ENCODE measurements at places on chromosomes 3 and 15. TPM values are rescaled to one million over a fixed set of nuclear protein-coding genes. Genes with fewer than 3 reads are reported as not detected.
A peak's percentile ranks its signal among the peaks of the same experiment; 100 is the strongest.

GRCh38 chr15:85639752-85640381 is 154.9 kb downstream of the KLHL25 start:
- DNase-seq = no peak

GOLGA8G gene
- total RNA-seq = not detected

GRCh38 chr3:169591159-169591951 is 72.2 kb downstream of the MECOM start:
- DNase-seq = no peak

- no peak for DNase-seq
These were observed 36.1 kb upstream of the ACKR4 start for GRCh38 chr3:132561003-132561402.

RCN2 gene
- 99.2 TPM for total RNA-seq

DNA sequence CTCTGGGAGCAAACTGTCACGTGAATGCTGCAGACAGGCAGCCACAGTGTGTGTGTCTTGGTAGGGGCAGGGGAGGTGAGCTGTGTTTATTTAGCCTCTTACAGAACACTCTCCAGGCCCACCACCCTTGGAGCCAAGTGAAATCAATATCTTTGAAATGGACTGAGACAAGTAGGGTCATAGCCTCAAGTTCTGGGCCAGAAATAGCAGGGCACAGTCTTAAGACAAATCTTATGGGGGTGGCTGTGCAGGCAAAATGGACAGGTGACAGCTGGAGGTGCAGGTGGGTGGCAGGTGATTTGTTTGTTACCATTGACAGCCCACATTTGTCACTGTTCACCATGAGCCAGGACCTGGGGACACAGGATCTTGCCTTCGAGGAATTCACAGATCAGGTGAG is 93.6 kb upstream of the NMNAT3 start:
- no peak for DNase-seq

ST8SIA2 gene
- total RNA-seq = 2.4 TPM

GRCh38 chr3:33194303-33194702 is 24.3 kb downstream of the SUSD5 start:
- no peak for DNase-seq

DNA sequence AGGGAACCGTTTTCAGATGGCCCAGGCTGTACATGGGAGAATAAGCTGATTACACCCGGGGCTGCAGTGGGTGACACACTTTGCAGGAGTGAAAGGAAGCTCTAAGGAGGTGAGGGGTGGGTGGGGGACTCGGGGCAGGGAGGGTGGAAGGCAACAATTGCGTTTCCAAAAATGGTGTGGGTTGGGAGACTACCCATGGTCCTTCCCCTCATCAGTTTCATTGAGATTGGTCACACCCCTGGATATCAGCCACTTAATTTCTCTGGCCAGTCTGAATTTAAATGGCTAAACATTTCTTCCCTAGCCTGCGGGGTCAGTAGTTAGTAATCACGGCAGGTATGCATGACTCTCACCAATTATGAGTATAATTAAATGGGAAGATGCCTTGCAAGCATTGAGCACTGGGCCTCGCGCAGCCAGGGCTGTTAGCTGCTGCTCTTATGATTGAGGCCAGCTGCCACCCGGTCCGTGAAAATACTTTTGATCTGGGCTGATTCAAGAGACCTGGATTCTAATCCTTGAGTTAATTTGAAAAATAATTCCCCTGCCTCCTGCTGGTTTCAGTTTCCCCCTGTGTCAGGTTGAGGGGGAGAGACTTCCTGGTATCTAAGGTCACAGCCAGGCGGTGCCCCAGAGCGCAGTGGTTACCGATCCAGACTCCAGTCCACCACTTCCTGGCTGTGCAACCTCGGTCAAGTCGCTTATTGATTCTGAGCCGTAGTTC is 23.3 kb downstream of the SLC6A6 start:
- no peak for DNase-seq

GRCh38 chr3:37243820-37244748 is 69.7 kb upstream of the LRRFIP2 start:
- peak; percentile 93 for DNase-seq

DNA sequence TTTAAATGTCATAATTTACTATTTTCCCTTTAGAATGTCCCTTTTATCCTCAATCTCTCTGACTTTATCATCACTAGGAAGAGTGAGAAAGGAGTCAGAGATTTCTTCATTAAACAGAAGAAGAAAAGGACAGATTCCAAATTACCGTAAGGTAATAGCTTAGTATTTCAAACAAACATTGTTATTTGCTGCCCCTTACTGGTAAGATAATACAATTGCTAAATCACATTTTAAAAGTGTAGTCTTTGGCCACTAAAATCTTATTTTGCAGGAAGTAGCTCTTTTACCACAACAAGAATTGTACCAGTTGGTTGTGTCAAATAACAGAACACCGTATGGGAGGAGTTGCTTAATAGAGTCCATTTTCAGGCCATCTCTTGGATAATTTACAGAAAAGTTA is 53.7 kb downstream of the CGGBP1 start:
- no peak for DNase-seq

DNA sequence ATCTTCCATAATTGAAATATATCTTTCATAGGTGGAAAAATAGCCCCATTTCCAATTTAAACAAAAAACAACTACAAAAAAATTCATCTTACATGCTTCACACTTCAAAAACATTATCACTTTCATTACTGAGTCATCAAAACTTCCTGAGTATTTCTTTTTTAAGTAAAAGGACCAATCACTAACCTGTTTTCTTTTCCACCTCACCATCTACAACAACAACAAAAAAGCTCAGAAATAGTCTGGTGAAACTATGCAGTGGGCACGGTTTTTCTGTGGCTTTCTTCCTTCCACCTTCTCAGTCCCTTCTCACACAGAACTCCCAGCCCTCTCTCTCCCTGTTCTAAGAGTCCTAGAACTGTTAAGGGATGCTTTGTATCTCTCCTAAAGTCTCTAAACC is 20.3 kb upstream of the TNIK start:
- DNase-seq = no peak

DNA sequence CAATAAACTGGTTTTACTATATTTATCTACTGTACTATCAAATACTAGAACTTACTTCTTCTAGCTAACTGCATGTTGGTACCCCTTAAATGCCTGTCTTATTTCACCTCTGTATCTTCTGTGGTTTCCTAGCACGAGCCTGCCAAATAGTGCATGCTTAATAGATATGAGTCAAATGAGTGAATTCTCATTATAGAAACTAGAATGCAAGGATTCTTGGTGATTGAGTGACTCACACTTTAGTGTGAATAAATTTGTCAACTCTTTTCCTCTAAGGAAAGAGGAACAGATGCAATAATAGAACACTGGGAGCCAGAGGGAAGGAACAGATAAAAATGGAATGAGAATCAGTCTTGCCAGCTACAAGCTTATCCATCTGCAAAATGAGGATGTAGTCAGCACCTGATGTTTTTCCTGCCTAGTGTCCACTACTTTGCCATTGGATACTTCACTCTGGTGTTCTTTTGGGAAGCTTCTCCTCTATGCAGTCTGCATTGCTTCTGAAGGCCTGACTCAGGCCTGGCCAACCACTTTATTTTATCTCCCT is 189.1 kb upstream of the CADPS start:
- no peak for DNase-seq

TPRG1 gene
- 3.0 TPM for total RNA-seq

DNA sequence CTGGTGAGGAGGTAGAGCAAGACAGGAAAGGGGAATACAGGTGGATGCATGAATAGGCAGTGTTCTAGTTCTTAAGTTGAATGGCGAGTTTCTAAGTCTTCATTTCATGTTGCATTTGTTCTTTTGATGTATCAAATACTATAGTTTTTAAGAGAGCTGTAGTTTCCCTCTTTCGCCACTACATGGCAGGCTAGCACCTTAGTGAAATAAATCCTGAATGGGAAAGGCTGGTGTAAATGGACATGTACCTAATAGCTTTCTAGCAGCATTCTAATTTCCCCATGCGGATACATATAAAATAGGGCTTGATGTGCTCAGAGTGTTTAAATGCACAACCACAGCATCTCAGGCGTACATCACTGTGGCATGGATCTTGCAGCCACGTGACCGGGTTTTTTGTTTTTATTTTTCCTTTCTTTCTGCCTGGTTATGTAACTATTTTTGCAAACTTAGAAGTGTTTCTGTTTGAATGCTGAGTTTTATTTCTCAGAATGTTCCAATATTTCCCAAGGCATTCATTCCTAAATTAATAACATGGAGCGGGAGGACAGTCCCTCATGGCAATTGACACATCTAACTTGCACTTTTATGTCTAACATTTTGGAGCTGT is 23.5 kb upstream of the CLN6 start:
- DNase-seq = no peak

DCLK3 gene
- not detected for total RNA-seq

DNA sequence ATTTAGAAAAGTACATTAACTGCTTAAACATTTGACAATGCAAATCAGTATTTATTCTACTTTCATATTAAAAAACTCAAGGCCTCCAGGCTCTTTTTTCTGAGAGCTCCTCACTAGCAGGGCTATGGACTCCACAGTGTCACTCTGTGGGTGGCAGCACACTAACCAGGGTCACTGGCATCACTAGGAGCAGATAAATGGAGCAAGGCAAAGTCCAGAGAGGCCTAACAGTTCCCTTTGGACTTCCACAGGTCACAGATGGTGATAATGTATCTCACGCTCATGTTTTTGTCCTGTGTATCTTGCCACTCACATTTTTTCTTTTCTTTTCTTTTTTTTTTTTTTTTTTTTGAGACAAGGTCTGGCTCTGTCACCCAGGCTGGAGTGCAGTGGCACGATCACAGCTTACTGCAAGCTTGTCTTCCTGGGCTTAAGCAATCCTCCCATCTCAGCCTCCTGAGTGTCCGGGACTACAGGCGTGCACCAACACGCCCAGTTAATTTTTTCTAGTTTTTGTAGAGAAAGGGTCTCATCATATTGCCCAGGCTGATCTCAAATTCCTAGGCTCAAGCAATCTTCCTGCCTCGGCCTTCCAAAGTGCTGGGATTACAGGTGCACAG is 7.8 kb downstream of the SPG21 start:
- no peak for DNase-seq

DNA sequence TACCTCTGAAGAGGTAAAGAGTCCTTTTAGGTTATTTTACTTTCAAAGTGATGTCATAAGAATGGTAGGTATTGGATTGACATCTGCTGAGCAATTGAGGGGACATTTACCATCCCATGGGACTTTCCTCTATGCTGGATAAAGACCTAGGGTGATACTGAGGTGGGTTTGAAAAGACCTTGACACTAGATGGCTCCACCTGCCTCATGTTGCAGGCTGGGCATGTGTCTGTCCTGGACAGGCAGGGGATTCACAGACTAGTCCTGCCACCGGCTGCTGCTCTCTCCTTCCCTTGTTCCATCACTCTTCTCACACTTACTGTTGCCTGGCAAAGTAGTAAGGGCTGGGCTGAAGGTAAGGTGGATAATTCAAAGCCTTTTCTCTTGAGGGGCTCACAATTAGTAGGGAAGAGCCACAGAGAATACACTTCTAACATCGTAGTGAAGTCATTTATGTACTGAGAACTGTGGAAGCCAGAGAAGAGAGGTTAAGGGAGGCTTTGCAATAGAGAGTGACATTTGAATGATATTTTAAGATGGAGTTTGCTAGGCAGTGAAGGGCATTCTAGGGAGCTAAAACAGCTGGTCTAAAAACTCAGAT is 27.7 kb downstream of the TRAK1 start:
- no peak for DNase-seq

- DNase-seq = no peak
These were observed 167.5 kb upstream of the TOPAZ1 start for GRCh38 chr3:44074181-44074580.

DNA sequence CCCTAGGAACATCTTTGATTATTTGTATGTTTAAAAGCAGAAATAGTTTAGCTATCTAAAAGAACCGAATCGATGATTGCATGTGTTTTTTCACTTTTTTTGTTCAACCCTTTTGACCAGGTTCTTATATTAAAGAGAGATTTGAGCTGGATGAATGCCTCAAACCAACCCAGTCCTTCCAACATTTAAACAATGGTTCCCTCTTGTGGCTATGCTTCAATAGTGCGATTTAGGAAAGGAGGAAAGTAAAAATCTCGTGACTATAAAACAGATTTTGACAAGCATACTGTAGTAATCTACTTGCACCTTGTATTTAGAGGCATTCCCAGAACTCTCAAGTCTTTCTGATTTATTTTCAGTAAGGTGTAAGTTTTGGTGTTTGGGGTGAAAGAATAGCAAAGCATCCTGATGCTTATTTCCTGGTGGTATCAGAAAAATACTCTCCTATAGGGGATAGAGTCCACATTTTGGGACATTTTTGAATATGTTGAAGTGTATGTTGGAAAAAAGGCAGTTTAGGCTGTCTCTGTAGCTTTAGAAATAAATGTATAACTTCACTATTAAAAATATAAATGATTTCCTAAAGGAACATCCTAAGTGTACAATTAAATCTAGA is 159.6 kb upstream of the KCNH8 start:
- no peak for DNase-seq

DNA sequence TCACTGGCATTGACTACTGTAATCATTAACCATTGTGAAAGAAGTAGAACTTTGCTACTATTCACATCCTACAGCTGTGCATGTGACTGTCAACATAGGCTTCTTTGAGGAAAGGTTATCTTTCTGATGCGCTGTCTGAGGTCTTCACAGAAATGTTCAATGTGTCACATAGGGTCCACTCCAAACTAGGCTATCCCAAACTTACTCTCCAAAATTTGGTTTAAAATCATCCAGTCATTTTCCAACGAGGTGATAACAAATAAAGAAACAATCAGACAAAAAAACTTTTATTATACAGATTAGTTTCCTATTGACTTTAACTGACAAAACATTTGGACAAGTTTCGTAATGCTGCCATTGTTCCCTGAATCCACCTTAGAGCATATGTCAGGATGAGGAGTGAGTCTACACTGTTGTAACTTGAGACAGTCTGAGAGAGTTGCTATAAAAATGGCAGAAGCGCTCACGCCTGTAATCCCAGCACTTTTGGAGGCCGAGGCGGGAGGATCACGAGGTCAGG is 511.6 kb downstream of the PLOD2 start:
- no peak for DNase-seq

- no peak for DNase-seq
These were observed 86.0 kb upstream of the LRIG1 start for GRCh38 chr3:66586853-66587252.

CORO2B gene
- total RNA-seq = 79.4 TPM

DNA sequence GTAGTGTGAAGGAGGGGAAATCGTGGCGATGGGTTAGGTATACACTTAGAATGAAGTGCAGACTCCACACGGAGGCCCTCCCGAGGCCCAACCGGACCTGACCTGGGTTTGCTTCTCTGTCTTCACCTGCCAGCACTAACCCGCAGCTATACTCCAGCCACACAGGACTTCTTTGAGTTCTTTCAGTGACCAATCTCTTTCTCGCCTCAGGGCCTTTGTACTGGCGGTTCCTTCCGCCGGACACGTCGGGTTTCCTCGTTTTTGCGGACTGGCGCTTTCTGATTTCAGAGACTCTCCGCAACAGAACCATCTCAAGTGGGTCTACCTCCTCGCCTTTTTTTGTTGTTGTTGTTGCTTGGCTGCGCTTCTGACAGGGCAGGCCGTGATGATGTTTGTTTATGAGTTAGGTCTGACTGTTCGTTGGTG is at the start of gene NEIL1:
Gene NEIL1, plus strand, starts transcription at position 244 of the 426 bp plus-strand sequence. CDS start 1,867 bp downstream, outside the sequence.
- DNase-seq = no peak

GRCh38 chr3:38129058-38129457 is 7.9 kb downstream of the ACAA1 start:
- DNase-seq = no peak

GRCh38 chr3:180420804-180421203 is 181.2 kb upstream of the TTC14 start:
- no peak for DNase-seq

All from chondrocyte (in vitro differentiated cells).